ENCODE measurements at places on chromosomes 7 and 10.

DNA sequence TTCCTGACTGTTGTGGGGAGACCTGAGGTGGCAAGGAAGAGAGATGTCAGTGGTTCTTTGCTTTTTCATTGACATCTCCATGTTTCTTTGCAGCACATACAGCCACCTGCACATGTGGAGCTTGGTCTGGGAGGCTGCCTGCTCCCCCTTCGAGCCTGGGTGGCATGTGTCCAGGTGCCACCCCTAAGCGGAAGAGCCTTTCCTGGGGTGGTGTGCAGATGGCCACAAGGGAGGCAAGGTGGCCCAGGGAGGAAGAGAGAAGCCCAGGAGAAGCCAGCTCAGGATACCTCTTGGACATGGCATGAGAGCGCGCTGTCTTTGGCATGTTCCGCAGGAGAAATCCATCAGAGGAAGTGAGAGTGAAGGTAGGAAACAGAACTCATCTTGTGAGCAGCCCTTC is 105.9 kb upstream of the NPTX2 start:
- no peak for DNase-seq

GRCh38 chr10:44511601-44512000 is 126.7 kb upstream of the CXCL12 start:
- no peak for DNase-seq

DNA sequence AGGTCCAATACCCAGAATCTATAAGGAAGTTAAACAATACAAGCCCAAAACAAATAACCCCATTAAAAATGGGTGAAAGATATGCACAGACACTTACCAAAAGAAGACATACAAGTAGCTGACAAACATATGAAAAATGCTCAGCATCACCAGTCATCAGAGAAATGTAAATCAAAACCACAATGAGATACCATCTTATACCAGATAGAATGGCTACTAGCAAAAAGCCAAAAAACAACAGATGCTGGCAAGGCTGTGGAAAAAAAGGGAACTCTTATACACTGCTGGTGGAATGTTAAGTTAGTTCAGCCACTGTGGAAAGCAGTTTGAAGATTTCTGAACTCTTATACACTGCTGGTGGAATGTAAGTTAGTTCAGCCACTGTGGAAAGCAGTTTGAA is 331.1 kb downstream of the KIF20B start:
- no peak for DNase-seq

DNA sequence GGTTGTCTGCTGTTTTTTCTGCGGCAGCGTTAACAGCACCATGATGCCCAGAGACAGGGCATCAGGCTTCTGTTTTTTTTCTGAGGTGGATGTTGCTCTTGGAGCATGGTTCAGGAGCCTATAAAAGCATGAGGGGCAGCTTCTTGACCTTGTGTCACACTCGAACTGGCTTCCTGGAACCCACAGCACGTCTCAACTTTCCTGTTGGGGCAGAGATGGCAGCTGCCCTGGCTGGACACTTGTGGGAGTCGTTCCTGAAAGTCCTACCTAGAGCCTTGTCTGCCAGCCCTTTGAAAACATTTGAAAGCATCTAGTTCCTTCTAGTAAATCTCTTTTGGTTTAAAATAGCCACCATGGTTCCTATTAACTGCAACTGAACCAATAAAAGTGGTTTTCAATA is 28.9 kb upstream of the PRKAG2 start:
- DNase-seq: no peak

- DNase-seq: no peak
Measured at GRCh38 chr7:87395442-87396020, 50.1 kb downstream of the CROT start.

- DNase-seq: no peak
Measured at GRCh38 chr7:137606061-137606674, 240.6 kb downstream of the DGKI start.

GRCh38 chr10:127587668-127588365 is 38.7 kb downstream of the NPS start:
- no peak for DNase-seq

DNA sequence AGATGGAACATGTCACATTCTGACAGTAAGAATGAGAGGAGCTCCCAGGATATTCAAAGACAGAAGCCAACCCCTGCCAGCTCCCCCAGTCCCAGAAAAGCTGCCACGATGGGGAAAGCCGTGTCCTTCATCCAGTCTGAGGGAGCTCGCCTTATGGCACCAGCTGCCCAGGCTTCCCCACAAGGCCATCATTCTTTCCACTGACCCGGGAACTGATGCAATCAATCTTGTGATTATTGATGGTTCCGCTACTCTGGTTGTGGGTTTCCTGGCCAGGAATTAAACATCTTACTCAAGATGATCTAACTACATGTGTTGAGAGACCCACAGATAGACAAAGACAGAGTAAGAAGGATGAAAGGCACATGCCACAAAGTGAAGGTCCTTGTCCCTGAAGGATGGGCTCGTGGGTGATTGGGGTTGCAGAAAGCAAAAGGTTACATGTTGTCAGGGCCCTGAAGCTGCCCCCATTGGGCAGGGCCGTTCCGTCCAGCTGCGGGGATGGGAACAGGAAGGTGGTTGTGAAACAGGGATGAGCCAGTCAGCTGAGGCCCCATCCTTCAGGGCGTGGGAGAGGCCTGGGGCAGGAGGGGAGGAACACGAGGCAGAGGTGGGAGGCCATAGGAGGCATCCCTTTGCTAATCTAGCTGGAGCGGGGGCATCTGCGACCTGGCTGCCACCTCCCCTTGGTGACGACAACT is 127.6 kb downstream of the OAT start:
- DNase-seq: peak; percentile 83

GRCh38 chr10:95601116-95601719 is 40.0 kb upstream of the SORBS1 start:
- peak; percentile 92 for DNase-seq

- peak; percentile 69 for DNase-seq
Measured at GRCh38 chr7:112985377-112985987, 101.1 kb downstream of the GPR85 start.

- DNase-seq: no peak
Measured at GRCh38 chr7:33581236-33581635, 324.1 kb upstream of the BMPER start.

- no peak for DNase-seq
Measured at GRCh38 chr10:58180666-58181065, 87.0 kb downstream of the IPMK start.

GRCh38 chr7:150642926-150643325 is 10.7 kb upstream of the GIMAP6 start:
- DNase-seq: no peak

- DNase-seq: no peak
Measured at GRCh38 chr10:5679606-5680005, 5.0 kb upstream of the TASOR2 start.

DNA sequence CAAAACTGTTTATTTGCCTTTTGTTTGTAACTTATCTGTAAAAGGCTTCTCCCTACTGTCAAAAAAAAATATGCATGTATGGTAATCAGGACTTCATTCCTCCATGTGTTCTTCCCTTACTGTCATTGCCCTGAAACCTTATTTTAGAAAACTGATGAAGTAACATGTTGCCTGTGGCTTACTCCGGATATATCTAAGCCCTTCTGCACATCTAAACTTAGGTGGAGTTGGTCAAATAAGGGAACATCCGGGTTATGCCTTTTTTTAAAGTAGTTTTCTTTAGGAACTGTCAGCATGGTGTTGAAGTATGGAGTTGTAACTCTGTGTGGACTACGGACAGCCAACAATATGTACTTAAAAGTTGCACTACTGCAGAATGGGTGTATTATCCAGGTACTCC is 6.2 kb downstream of the SAR1A start:
- DNase-seq: no peak

GRCh38 chr7:29684787-29685650 is 121.3 kb upstream of the WIPF3 start:
- peak; percentile 88 for DNase-seq

GRCh38 chr7:90710466-90710850 is 114.3 kb downstream of the CDK14 start:
- DNase-seq: no peak

All from sigmoid colon (tissue), 7 donors.